ENCODE measurements at places on chromosomes 4 and X.

GRCh38 chr4:156336511-156336910 is 382.8 kb upstream of the CTSO start:
- DNase-seq, result no peak

GRCh38 chr4:113563691-113564378 is 197.7 kb downstream of the CAMK2D start:
- no peak for DNase-seq

DNA sequence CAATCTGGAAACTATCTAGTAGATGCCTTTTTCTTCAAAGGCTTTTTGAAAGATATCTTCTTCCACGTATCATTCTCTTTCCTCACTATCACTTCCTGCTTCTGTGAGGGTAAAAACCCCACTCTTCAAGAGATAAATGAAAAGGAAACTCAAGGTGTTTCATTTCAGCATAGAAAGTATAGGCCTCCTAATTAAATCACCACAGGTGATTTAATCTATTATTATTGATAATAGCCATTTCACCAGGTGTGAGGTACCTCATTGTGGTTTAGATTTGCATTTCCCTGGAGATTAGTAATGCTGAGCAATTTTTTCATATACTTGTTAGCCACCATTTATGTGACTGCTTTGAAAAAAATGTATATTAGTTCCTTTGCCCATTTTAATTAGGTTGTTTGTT is 92.0 kb upstream of the EMCN start:
- no peak for DNase-seq

DNA sequence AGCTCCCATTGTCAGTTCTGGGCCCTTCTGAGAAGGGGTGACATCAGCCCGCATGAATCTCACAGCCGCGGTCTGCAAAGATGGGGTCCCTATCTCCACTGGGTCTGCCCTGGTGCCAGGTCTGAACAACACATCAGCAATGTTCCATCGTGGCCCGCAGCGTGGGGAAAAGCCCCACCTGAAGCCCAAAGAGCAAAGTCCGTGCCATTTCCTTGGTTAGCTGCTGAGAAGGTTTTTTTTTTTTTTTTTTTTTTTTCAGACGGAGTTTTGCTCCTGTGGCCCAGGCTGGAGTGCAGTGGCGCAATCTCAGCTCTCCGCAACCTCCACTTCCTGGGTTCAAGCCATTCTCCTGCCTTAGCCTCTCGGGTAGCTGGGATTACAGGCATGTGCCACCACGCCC is 79.4 kb downstream of the DCTD start:
- no peak for DNase-seq

DNA sequence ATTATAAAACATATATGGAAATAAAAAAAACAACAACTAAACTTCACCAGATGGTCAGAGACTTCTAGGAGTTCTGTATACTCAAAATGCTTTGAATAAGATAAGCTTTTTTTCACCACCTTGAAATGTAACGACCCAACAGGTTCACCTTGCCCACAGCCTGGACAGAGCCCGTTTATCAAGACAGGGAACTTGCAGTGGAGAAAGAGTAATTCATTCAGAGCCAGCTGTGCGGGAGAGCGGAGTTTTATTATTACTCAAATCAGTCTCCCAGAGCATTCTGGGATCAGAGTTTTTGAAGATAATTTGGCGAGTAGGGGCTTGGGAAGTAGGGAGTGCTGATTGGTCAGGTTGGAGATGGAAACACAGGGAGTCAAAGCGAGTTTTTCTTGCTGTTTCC is 38.5 kb downstream of the AGA start:
- DNase-seq, result no peak

- DNase-seq, result no peak
Measured at GRCh38 chrX:153611298-153612095, 12.6 kb upstream of the CCNQ start.

DNA sequence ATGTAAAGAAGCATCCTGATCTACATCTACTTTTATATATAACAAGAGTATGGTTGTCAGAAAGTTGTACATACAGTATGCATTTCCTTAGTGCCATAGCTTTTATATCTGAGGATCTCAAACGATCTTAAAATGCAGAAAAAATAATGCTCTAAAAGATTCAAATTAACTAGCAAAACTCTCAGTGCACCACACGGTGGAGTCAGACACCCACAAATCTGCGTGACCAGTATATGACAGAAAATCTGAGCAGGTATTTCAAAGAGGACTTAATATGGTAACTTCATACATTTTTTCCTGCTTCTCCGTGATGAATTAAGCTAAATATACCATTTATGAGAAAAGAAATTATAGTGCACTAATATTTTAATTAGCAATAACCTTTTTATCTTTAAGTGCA is 803.0 kb downstream of the DMD start:
- DNase-seq, result no peak

- no peak for DNase-seq
Measured at GRCh38 chr4:140344621-140345020, 28.8 kb upstream of the SCOC start.

DNA sequence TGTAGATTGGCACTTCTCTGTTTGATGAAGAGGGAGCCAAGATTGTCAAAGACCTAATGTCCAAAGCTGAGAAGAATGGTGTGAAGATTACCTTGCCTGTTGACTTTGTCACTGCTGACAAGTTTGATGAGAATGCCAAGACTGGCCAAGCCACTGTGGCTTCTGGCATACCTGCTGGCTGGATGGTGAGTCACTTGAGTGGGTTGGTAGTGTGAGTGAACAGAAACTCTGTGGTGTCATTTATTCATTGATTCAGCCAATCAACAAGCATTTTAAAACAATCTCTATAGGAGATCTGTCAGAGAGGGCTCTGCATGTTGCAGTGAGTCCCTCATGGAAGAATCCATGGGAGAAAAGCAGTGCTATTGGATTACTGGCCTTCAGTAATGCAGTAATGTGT is 16.3 kb downstream of the TAF9B start:
- DNase-seq, result no peak

- DNase-seq, result no peak
Measured at GRCh38 chr4:119165767-119166166, 30.1 kb downstream of the MYOZ2 start.

DNA sequence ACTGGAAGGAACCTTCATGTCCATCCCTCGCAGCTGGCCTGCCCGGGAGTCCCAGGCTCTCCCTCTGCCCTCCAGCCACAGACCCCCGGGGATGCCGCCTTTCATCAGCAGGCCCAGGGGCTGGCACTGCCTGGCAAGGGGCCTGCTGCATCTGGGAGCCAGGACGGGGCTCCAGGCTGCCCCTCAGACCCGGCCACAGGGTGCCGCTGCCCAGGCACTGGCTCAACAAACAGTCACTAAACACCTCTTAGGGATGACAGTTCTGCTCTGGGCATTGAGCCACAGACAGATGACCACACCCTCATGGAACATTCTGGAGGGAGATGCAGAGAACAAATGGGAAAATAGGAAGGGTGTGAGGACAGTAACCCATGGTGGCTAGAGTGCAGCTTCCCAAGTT is 109.3 kb downstream of the HMX1 start:
- peak; percentile 3 for DNase-seq

- DNase-seq, result no peak
Measured at GRCh38 chr4:150149381-150149780, 71.1 kb downstream of the DCLK2 start.

DNA sequence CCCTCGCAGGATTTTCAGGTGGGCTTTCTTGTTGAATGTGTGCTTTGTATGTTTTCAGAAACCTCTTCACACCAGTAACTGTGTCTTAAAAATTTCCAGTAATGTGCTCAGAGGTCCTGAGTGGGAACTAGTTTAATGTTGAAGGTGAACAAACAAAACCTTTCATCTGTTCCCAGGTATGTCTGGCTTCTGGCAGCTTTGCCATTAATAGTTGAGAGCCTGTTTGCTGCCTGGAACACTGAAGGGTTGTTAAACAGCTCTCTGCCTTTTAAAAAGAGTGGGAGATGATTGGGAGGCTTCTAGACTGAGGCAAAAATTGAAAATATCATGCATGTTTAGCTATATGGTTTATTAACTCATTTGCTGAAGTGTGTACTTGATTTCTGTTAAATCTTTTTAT is 161.2 kb upstream of the AGTR2 start:
- DNase-seq, result no peak

DNA sequence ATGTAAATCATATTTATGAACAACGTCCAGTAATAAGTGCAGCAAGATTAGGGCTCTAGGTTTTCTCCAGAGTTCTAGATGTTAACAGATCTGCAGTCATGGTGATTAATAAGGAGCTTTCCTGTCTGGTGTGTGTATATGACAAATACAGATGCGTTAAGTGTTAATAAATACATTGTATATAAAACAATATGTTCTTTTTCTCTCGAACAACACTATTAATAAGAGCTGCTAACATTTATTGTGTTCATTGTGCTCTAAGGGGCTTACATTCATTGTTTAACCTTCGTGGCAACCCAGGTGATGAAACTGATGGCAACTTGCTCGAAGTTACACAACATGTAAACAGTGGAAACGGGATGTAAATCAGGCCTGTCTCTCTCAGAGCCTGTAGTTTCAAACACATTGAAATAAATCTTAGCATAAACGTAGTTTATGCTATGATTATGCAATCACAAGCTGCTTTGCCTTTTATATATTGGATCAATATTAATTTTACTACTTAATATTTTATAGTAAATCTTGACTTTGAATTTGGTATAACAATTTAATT is 547 bp upstream of the CLGN start:
- DNase-seq, result no peak

- no peak for DNase-seq
Measured at GRCh38 chr4:2848449-2848848, 4.8 kb downstream of the ADD1 start.

- peak; percentile 63 for DNase-seq
Measured at GRCh38 chrX:24024819-24025740, 1.9 kb downstream of the KLHL15 start.

- DNase-seq, result no peak
Measured at GRCh38 chr4:163762741-163763140, 268.3 kb downstream of the TMA16 start.

DNA sequence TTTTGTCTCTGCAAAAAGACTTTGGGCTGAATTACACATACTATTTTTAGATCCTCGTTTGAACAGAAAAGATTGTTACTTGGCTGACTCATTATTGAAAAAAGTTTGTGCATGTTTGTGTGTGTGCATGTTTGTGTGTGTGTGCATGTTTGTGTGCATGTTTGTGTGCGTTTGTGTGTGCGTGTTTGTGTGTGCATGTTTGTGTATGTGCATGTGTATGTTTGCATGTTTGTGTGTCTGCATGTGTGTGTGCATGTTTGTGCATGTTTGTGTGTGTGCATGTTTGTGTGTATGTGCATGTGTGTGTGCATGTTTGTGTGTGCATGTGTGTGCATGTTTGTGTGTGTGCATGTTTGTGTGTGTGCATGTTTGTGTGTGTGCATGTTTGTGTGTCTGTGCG is 201.1 kb upstream of the FAT1 start:
- DNase-seq, result no peak

All from WTC11 (cell line).